CD4-positive, alpha-beta T cell (primary cell): ENCODE measurements at places on chromosomes 5 and 9.

DNA sequence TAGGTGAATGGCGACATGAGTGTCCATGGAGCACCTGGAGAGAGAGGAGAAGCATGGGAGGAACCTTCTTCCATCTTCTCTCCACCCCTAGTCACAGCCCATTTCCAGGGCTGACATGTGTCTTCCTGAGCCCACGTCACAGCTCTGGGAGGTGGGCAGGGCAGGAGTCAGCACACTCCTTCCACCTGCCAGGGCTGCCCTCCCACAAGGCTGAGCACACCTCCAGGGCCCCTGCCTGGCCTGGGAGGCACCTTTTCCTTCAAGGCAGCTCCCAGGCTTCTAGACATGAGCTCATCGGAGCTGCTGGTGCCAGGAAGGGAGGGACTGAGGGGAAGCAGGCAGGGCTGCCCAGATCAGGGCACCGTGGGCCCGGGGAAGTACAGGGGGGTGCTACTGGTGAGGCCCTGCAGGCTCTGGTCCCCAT lies 13.6 kb upstream of the SYNPO start:
- no peaks in the 10 kb centered on the region for H3K36me3 ChIP-seq
- peaks cover 6% of the 10 kb centered on the region for H3K27me3 ChIP-seq
- H3K4me1 ChIP-seq: peaks cover 27% of the 10 kb centered on the region
- no peak overlapping the region for H3K27ac ChIP-seq
- no peak for DNase-seq

GRCh38 chr9:95499847-95500246 lies 16.9 kb downstream of the PTCH1 start:
- DNase-seq: no peak
- no peak overlapping the region for H3K4me3 ChIP-seq
- H3K36me3 ChIP-seq: no peaks in the 10 kb centered on the region
- peaks cover 38% of the 10 kb centered on the region for H3K4me1 ChIP-seq
- H3K27ac ChIP-seq: no peak overlapping the region

GRCh38 chr9:7615344-7615743 lies 184.2 kb downstream of the DMAC1 start:
- H3K27ac ChIP-seq: no peak overlapping the region
- no peak for DNase-seq
- peaks cover 16% of the 10 kb centered on the region for H3K4me1 ChIP-seq

GRCh38 chr9:81375187-81376100 lies 313.9 kb downstream of the TLE1 start:
- H3K36me3 ChIP-seq: no peaks in the 10 kb centered on the region
- no peaks in the 10 kb centered on the region for H3K27me3 ChIP-seq
- H3K4me1 ChIP-seq: no peaks in the 10 kb centered on the region
- DNase-seq: no peak
- no peak overlapping the region for H3K4me3 ChIP-seq

GRCh38 chr9:136051453-136051836 lies 43.6 kb downstream of the NACC2 start:
- H3K4me1 ChIP-seq: peaks cover 60% of the 10 kb centered on the region
- no peak overlapping the region for H3K4me3 ChIP-seq
- H3K27me3 ChIP-seq: peaks cover 20% of the 10 kb centered on the region
- peaks cover 10% of the 10 kb centered on the region for H3K36me3 ChIP-seq

GRCh38 chr5:178381206-178381605 lies 148.6 kb upstream of the PHYKPL start:
- no peak overlapping the region for H3K4me3 ChIP-seq
- H3K36me3 ChIP-seq: no peaks in the 10 kb centered on the region
- no peaks in the 10 kb centered on the region for H3K4me1 ChIP-seq
- no peak overlapping the region for H3K27ac ChIP-seq
- H3K27me3 ChIP-seq: no peaks in the 10 kb centered on the region

GRCh38 chr5:136776022-136776927 lies 410.9 kb upstream of the TRPC7 start:
- no peaks in the 10 kb centered on the region for H3K36me3 ChIP-seq
- H3K27ac ChIP-seq: no peak overlapping the region
- H3K4me3 ChIP-seq: no peak overlapping the region
- H3K4me1 ChIP-seq: no peaks in the 10 kb centered on the region
- H3K27me3 ChIP-seq: no peaks in the 10 kb centered on the region

DNA sequence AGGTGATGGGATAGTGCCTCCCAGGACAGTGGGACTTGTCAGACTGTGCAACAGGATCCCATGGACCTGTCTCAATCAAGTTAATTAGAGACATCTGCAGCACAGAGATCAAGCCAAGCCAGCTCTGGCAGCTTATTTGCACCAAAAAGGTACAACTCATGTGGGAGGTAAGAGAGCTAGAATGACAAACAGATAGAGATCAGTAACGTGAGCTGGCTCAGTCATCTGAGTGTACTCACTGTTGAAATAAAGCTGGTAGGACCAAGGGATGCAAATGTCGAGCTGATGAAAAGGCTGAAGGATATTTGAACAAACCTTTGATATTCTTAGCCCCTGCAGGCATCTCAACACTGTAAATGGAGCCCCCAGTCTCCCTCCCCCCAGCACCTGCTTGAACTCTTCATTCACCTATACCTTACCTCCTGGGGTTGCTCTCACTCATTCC lies 198.1 kb downstream of the EFNA5 start:
- H3K36me3 ChIP-seq: no peaks in the 10 kb centered on the region
- no peaks in the 10 kb centered on the region for H3K27me3 ChIP-seq
- no peak overlapping the region for H3K4me3 ChIP-seq

GRCh38 chr5:8807636-8808035 lies 738.2 kb downstream of the SEMA5A start:
- no peaks in the 10 kb centered on the region for H3K36me3 ChIP-seq
- H3K4me1 ChIP-seq: no peaks in the 10 kb centered on the region
- H3K4me3 ChIP-seq: no peak overlapping the region
- DNase-seq: no peak
- no peaks in the 10 kb centered on the region for H3K27me3 ChIP-seq

DNA sequence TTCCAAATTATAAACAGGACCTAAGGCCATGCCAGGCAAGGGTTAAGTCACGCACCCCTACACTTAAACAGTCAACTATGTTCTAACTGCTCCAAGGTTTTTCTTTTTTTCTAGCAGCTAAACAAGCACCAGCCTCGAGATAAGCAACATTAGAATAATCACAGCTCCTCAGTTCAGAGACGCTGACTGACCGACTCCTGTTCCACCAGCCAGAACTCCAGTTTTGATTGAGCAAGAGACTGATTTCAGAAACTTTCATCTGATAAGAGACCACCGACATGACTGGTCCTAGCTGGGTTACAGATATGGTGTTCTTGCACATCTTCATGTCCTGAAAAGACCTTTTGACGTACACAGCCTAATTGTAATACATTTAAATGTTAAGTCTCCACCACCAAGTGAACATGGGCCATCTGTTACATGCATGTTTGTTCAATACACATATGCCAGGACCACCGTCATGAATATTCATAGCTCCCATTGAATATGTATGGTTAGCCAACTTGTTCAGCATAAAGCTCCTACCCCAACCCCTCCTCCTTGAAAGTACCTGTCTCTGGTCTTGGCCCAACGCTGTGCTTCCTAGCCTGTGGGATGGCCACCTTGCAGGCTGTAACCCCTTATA lies 23.7 kb upstream of the OTULINL start:
- no peak overlapping the region for H3K27ac ChIP-seq
- H3K4me1 ChIP-seq: peaks cover 20% of the 10 kb centered on the region
- DNase-seq: no peak
- H3K36me3 ChIP-seq: no peaks in the 10 kb centered on the region
- H3K4me3 ChIP-seq: no peak overlapping the region

GRCh38 chr5:111511831-111512374 lies 432 bp downstream of the STARD4 start:
- peak overlapping the region; percentile 90 for H3K4me3 ChIP-seq
- peak overlapping the region; percentile 80 for H3K27ac ChIP-seq
- no peaks in the 10 kb centered on the region for H3K36me3 ChIP-seq
- DNase-seq: no peak
- H3K27me3 ChIP-seq: no peaks in the 10 kb centered on the region

- DNase-seq: no peak
- no peak overlapping the region for H3K4me3 ChIP-seq
- no peaks in the 10 kb centered on the region for H3K4me1 ChIP-seq
- H3K27ac ChIP-seq: no peak overlapping the region
- no peaks in the 10 kb centered on the region for H3K27me3 ChIP-seq
Measured at GRCh38 chr5:38603691-38604090, 47.2 kb upstream of the LIFR start.

GRCh38 chr5:14681236-14681752 lies 16.8 kb downstream of the OTULIN start:
- no peak overlapping the region for H3K27ac ChIP-seq
- no peaks in the 10 kb centered on the region for H3K27me3 ChIP-seq
- peaks cover 70% of the 10 kb centered on the region for H3K36me3 ChIP-seq
- H3K4me1 ChIP-seq: peaks cover 8% of the 10 kb centered on the region
- H3K4me3 ChIP-seq: no peak overlapping the region

DNA sequence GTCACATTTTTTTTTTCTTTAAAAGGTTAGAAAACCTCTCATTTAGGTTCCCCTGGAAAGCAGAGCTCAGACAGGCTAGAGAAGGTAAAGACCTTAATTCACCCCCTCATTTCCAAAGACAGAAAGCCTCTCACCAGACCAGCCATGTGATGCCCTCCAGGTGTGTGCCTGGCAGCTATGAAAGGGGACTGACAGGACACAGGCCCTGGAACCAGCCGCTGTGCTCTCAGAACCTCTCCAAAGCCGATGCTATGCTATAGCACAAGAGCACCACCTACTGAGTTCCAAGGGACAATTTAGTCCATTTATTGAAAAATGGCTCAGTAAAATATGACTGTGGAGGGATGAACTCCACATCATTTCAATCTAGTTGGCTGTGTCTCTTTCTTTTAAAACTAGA lies 48.8 kb downstream of the FANCC start:
- DNase-seq: no peak
- H3K4me3 ChIP-seq: no peak overlapping the region
- peaks cover 2% of the 10 kb centered on the region for H3K4me1 ChIP-seq
- H3K36me3 ChIP-seq: no peaks in the 10 kb centered on the region

DNA sequence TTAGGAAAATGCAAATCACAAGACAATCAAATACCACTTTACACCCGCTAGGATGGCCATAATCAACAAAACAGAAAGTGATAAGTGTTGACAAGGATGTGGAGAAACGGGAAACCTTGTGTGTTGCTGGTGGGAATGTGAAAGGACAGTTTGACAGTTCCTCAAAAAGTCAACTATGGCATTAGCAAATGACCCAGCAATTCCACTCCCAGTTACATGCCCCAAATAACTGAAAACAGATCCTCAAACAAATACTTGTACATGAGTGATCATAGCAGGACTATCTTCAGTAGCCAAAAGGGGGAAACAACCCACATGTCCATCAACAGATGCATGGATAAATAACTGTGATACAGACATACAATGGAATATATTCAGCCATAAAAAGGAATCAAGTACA lies 21.2 kb downstream of the RASGEF1C start:
- H3K36me3 ChIP-seq: no peaks in the 10 kb centered on the region
- no peak overlapping the region for H3K27ac ChIP-seq
- no peaks in the 10 kb centered on the region for H3K27me3 ChIP-seq
- H3K4me1 ChIP-seq: no peaks in the 10 kb centered on the region
- DNase-seq: no peak

- no peak for DNase-seq
- no peaks in the 10 kb centered on the region for H3K36me3 ChIP-seq
- H3K4me3 ChIP-seq: no peak overlapping the region
- no peaks in the 10 kb centered on the region for H3K4me1 ChIP-seq
Measured at GRCh38 chr5:19064094-19064493, 923.9 kb downstream of the CDH18 start.

- DNase-seq: no peak
- H3K36me3 ChIP-seq: no peaks in the 10 kb centered on the region
- H3K4me3 ChIP-seq: no peak overlapping the region
- no peak overlapping the region for H3K27ac ChIP-seq
Measured at GRCh38 chr5:181283347-181283746, 22.4 kb upstream of the TRIM52 start.

DNA sequence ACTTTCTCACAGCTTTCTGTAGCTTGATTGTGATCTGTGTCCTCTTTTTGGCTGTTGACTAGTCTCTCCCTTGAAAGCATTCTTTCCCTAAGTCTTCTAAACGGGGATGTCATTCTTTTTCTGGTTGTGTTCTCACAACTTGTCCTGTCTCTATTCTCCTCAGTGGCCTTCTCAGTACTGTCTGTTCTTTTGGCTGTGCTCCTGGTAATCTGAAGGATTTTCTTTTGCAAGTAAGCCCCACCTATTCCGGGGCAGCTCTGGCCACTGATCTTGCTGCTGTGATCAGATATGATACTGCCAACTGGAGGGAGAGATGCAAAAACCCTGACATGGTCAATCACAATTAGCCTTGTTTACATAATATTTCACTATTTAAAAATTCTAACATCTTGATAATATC lies 172.2 kb downstream of the CDC42SE2 start:
- DNase-seq: no peak
- peaks cover 93% of the 10 kb centered on the region for H3K36me3 ChIP-seq
- no peak overlapping the region for H3K27ac ChIP-seq
- H3K27me3 ChIP-seq: no peaks in the 10 kb centered on the region
- H3K4me1 ChIP-seq: no peaks in the 10 kb centered on the region
- H3K4me3 ChIP-seq: no peak overlapping the region

DNA sequence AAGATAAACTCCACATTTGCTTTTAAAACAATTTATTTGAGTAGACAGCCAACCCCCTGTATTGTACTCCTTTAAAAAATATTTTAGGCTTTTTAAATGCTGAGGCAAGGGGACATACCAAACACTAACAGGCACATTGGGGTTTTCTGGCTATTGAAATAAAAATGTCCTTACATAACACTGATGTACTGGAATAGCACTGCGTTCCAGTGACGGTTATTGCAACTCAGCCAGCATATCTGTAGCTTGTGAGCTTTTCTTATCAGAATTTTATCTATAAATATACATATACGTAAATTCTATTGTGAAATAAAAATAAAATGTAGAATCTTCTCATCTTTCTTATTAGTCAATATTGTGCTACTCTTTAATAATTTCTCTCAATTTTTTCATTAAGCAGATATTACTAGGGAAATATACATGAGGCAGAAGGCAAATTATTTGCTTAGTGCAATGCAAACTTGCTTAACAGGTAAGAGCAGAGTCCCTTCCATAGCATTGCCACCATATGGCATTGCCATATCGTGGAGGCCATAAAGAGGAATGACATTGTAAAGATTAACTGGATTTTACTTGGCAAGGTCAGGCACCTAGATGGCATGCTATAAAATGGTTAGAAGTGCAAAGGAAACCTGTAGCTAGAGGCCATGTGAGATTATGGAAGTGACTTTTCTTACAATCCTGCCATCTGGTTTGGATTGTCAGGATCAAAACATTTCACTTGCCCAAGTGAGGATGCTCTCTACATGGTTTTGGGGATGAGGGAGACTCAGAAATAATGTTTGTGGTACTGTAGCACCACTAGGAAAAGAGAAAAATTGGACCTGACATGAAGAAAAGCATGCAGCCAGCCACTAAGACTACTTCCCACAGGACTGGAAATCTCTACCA lies 94.8 kb upstream of the CDKN2B start:
- H3K4me1 ChIP-seq: peaks cover 7% of the 10 kb centered on the region
- H3K27me3 ChIP-seq: no peaks in the 10 kb centered on the region
- H3K27ac ChIP-seq: no peak overlapping the region

GRCh38 chr5:153807801-153808200 lies 230.9 kb downstream of the FAM114A2 start:
- H3K4me1 ChIP-seq: no peaks in the 10 kb centered on the region
- no peak overlapping the region for H3K27ac ChIP-seq
- no peaks in the 10 kb centered on the region for H3K27me3 ChIP-seq
- no peak overlapping the region for H3K4me3 ChIP-seq
